Stimulated activated CD8-positive, alpha-beta memory T cell treated with anti-CD3 and anti-CD28 coated beads, Interleukin-7, amount 100 ng/mL, for 1 hour (primary cell): ENCODE measurements at places on chromosomes 16 and 17.

- peak; percentile 34 for DNase-seq
Measured at GRCh38 chr17:46020023-46020761, 21.1 kb downstream of the STH start.

DNA sequence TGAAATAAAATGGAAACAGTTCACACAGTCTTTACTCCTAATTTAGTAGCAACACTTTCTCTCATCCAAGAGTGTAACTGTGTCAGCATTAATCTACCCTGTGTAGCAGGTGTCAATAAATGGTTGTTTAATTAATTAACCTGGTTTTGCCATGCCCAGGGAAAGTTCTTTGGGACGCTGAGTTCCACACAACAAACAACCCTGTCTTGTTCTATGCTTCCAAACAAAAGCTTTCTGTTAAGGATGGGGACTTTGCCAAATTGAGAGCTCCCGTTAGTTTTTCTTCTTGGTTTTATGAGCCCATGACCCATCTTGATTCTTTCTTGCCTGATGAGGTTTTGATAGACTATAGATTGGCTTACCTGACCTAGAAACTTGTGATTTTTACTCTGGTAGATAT is 530.1 kb downstream of the KCNJ2 start:
- no peak for DNase-seq

DNA sequence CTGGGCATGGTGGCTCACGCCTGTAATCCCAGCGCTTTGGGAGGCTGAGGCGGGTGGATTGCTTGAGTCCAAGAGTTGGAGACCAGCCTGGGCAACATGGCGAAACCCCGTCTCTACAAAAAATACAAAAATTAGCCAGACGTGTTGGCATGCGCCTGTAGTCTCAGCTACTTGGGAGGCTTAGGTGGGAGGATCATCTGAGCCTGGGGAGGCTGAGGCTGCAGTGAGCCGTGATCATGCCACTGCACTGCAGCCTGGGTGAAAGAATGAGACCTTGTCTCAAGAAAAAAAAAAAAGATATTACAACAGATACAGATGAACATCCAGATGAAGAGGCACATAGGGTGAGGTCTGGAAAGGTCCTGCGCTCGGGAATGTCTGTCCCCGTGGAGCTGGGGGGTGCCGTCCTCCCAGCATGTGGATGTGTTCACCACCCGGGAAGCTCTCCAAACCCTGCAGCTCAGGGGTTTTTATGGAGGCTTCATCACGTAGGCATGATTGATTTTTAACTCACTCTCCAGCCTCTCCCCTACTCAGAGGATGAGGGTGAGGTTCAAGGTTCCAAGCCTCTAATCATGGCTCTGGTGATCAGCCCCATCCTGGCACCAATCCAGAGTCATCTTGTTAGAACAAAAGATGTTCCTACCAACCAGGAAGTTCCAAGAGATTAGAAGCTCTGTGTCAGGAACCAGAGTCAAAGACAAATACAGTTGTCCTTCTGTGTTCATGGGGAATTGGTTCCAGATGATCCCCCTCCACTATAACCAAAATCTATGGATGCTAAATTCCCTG is 85.0 kb upstream of the DNAJA2 start:
- DNase-seq = no peak

DNA sequence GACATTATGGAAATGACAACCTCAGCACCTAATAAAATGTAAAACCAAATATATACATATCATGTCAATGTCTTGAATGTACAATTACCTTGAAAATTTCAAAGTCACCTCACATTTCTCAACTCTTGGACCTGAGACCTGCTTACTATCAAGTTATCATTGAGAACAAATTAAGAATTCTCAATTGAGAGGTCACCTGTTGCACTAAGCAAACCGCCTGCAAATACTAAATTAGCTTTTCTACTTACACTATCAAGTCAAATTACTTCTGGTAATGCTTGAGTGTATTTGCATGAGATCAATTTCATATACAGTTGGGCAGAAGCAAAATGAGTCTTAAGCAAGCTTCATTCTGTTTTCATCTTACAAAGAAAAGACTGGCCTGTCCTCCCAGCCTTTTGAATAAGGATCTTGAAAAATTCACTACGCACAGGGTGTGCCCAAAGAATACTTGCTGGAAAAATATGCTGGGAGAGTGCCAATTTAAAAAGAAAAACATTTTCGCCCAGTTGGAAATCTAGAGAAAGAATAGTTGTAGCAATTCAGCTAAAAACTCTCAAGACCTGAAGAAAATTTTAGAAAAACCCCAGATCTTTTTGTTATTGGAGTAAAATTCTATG is 35.7 kb downstream of the KANSL1 start:
- DNase-seq = no peak

DNA sequence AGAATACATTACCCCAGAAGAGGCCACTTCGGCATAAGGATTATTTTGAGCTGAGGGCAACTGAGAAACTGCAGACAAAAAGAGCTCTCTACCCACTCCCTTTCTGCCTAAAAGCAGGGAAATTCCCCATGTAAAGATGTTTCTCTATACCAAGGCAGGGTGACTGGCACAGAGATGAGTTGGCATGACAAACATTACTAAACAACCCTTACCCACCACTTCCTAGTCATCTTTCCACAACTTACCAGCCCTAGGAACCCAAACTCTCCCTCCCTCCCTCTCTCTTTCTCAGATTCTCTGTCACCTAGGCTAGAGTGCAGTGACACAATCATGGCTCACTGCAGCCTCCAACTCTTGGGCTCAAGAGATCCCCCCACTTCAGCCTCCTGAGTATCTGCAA is 68.6 kb downstream of the EMP2 start:
- DNase-seq = no peak

DNA sequence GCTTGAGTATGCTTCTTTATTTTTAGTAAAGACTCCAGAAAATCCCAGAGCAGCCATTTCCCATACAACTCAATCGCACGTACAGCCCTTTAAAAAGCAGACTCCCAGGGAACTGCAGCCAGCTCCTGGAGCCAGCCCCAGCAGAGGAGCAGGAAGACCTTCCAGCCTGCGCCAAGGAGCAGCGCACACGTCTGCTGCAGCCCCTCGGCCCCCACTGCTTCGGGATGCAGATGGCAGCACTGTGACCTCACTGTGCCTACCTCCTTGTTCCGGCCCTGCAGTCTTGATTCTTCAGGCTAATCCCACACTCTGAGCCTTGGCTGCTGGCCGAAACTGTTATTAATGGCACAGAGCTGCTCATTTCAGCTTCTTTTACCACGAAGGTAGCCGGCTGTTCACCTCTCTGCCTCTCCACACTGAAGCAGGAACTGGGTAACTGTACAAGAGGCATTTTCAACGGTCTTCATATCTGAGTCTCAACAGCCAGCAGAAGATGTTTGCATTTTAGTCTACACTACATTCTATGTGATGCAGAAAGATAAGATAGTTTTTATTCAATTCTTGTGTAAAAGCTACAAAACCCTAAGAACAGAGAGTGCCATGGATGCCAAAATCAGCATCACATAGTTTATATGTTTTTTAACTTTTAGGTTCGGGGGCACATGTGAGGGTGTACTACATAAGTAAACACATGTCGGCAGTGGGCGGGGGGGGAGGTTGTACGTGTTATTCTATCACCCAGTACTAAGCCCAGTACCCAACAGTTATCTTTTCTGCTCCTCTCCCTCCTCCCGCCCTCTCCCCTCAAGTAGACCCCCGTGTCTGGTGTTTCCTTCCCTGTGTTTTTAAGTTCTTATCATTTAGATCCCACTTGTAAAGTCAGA is 130.9 kb downstream of the ANKRD11 start:
- no peak for DNase-seq
